Suppressor macrophage (primary cell): ENCODE measurements at places on chromosomes 1 and 21.

GRCh38 chr21:46386734-46387088, 62.8 kb downstream of the PCNT start:
- no peak for DNase-seq

DNA sequence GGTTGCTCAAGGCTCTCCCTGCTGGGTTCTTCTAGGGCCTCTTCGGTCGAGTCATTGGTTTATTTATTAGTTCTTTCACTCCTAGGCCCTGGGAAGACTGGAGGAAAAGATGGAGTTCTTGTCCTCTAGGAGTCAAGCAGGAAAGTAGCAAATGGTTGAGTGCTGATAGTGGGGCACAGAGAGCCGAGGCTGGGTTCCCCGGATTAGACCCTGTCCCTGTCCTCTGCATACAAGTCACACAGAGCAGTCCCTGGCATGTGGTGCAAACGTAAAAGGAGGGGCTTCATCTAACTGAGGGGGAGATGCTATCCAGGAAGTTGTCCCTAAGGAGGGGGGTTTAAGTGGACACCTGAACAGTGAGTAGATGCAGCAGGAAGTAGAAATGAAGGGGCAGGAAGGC, 19.2 kb upstream of the KCNE2 start:
- DNase-seq: no peak

- no peak for DNase-seq
These were observed 19.5 kb downstream of the PLCH2 start for GRCh38 chr1:2495546-2495945.

GRCh38 chr21:25907573-25908275, 173.0 kb downstream of the GABPA start:
- no peak for DNase-seq

GRCh38 chr1:32874860-32875752, 4.4 kb upstream of the FNDC5 start:
- DNase-seq: no peak

- no peak for DNase-seq
These were observed 46.2 kb upstream of the PRRX1 start for GRCh38 chr1:170617591-170618330.

- no peak for DNase-seq
These were observed 410.4 kb upstream of the BEND5 start for GRCh38 chr1:49187056-49187455.

GRCh38 chr1:72011721-72012120, 270.6 kb downstream of the NEGR1 start:
- no peak for DNase-seq
